Type B pancreatic cell (in vitro differentiated cells): ENCODE measurements at places on chromosomes 3 and 15. TPM values are rescaled to one million over a fixed set of nuclear protein-coding genes. Genes with fewer than 3 reads are reported as not detected.

DNA sequence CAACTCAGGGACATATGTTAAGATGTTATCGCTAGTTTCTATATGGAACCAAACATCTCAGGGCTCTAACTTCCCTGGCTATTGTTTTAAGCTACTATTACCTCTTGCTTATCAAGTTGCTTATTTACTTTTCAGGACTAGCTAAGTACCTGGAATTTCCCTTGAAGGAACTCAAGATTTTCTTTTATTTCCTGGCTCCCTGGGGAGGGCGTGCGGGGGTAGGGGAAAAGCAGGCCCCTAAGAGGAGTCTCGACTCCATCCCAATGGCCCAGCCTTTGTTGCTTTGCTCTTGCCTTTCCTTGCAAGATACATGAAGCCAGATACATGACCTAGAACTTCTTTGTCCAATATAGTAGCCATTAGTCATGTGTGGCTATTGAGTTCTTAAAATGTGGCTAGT, 76.9 kb upstream of the STXBP5L start:
- no peak for DNase-seq
- H3K4me1 ChIP-seq = no peaks in the 10 kb centered on the region
- H3K4me3 ChIP-seq = no peak overlapping the region
- H3K27ac ChIP-seq = no peak overlapping the region
- H3K36me3 ChIP-seq = no peaks in the 10 kb centered on the region
- H3K27me3 ChIP-seq = peaks cover 3% of the 10 kb centered on the region

GRCh38 chr3:184333700-184334099, 3.7 kb upstream of the FAM131A start:
- peaks cover 31% of the 10 kb centered on the region for H3K36me3 ChIP-seq
- peaks cover 23% of the 10 kb centered on the region for H3K4me1 ChIP-seq
- H3K27me3 ChIP-seq = no peaks in the 10 kb centered on the region
- H3K27ac ChIP-seq = peak overlapping the region; percentile 98

- peaks cover 5% of the 10 kb centered on the region for H3K27me3 ChIP-seq
- no peak for DNase-seq
- no peak overlapping the region for H3K4me3 ChIP-seq
- peaks cover 23% of the 10 kb centered on the region for H3K4me1 ChIP-seq
- no peaks in the 10 kb centered on the region for H3K36me3 ChIP-seq
Observed at GRCh38 chr3:8456412-8456811, 45.2 kb upstream of the LMCD1 start.

DNA sequence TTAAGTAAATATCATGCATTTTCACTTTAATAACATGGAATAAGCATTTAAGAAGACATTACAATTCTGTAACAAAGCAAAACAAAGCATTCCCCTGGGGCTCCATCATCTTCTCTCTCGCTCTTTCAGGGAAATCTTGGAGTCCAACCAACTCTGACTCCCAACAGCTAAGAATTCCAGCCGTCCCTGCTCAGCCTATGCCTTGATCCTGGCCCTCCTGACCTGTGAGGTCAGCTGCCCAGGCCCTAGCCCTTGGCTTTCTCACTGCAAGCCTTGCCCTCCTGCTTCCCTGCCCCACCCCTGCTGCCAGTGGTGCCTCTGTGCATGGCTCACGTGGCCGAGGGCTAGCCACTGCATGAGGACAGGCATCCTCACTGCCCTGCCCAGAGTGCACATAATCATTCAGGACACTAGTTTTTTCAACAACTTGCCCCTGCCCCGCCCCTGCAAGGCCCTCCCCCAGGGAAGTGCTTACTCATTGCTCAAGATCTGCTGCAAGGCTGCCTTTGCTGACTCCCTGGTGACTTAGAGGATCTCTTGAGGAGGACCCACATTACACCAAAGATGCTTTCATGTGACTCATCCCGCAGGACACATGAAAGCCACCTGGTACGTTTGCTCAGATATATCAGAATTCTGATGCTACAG, 37.6 kb downstream of the MTMR10 start:
- DNase-seq = no peak
- peak overlapping the region; percentile 39 for H3K27ac ChIP-seq
- H3K4me1 ChIP-seq = no peaks in the 10 kb centered on the region
- no peak overlapping the region for H3K4me3 ChIP-seq
- H3K27me3 ChIP-seq = no peaks in the 10 kb centered on the region

DNA sequence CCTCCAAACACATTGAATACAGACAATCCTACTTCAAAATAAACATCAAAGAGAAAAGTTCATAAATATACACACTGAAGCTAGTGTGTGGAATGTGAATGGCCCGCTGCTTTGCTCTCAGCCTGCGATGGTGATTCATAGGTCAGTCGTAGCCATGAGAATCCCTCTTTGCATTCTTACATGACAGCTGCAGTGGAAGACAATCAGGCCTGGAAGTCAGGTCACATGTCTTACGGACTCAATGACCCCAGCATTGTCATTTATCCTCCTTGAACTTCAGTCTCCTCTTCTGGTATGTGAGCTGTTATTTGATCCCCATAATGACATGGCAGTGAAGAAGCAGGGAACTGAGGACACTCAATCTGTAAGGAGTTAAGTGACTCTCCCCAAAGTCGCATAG, 217.8 kb upstream of the EOMES start:
- no peak overlapping the region for H3K4me3 ChIP-seq
- no peaks in the 10 kb centered on the region for H3K36me3 ChIP-seq
- no peaks in the 10 kb centered on the region for H3K4me1 ChIP-seq
- no peak for DNase-seq
- no peaks in the 10 kb centered on the region for H3K27me3 ChIP-seq

DNA sequence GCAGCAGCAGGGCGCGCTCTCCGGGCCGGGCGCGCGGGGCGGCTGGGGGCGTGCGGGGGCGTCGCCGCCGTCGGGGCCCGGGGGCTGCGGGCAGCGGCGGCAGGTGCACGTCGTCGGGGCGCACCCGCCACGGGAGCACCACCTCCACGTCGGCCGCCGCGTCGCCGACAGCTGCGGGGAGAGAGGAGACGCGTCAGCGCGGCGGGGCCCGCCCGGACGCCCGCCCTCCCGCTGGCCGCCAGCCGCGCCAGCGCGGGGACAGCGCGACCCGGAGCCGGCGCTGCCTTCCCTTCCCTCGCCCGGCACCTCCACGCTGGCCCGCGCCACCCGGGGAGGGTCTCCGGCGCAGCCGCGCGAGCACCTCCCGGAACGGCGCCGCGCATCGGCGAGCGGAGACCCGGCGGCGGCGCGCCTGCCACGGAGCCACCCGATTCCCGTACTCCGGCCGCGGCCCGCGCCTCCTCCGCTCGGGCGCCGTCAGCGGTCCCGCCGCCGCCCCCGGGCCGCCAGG, 481 bp downstream of the ADAMTS17 start:
- peaks cover 17% of the 10 kb centered on the region for H3K4me1 ChIP-seq
- DNase-seq = no peak
- H3K27ac ChIP-seq = no peak overlapping the region
- peaks cover 60% of the 10 kb centered on the region for H3K27me3 ChIP-seq

AGBL1 gene
- 0.07 TPM in 1 of 2 replicates, not detected in the other for total RNA-seq

TCAIM gene
- 22.4 and 29.9 TPM in 2 replicates for total RNA-seq

PIGZ gene
- 1.6 and 2.0 TPM in 2 replicates for total RNA-seq
